M059J (cell line): ENCODE measurements at places on chromosomes 4 and X. TPM values are rescaled to one million over a fixed set of nuclear protein-coding genes. Genes with fewer than 3 reads are reported as not detected.
A peak's percentile ranks its signal among the peaks of the same experiment; 100 is the strongest.

GRCh38 chr4:38728631-38729141 lies 54.1 kb downstream of the TLR10 start:
- DNase-seq, result no peak

DNA sequence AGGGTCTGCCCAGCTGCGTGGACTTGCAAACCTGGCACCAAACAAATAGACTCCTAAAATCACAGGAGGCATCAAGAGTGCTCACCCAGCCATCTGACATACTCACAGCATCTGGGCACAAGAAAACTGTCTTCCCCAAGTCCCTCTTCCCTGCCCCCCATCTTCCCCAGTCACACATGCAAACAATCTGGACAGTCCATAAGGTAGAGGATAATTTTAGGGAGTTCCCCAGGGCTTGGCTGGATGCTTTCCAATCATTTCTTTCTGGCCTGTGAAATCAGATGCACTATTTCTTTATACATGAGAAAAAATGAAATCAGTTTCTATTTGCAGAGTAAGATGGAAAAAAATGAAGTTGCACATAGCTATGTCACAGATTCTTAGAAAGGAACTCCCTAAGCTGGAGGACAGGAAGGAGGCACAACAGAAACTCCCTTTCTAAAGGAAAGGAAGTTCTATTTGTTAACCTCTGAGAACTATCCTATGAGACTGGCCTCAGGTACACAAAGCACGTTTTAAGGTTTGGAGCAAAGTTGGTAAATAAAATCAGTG lies 342.3 kb downstream of the HNRNPD start:
- DNase-seq, result no peak

- no peak for DNase-seq
Observed at GRCh38 chr4:40990899-40991265, 223.5 kb downstream of the APBB2 start.

- DNase-seq, result peak; percentile 57
Observed at GRCh38 chr4:37891260-37892159, 626 bp downstream of the TBC1D1 start.

Gene TCEAL2
- 3.8 and 6.8 TPM in 2 replicates for total RNA-seq
